HL-60 (cell line): ENCODE measurements at places on chromosomes 4 and X.
A peak's percentile ranks its signal among the peaks of the same experiment; 100 is the strongest.

- peak; percentile 57 for DNase-seq
Measured at GRCh38 chrX:19904778-19905367, 17.5 kb upstream of the SH3KBP1 start.

GRCh38 chrX:97372001-97372766 is 488.5 kb downstream of the RPA4 start:
- DNase-seq, result no peak

DNA sequence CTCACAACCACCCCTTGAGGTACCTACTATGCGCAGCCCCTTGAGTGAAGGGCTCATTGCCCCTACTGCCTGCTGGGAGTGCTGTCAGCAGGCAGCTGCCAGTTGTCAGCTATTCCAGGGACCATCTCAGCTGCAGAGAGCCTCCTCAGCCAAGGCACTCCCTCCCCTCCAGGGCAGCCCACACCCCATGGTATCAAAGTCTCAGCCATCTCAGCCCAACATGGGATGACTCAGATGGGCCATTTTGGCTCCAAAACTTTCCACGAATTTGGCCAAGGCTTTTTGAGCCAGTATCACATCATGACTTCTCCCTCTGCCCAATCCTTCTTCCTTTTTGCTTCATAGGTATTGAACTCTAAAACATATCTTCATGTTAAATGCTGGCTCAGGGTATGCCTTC is 61.4 kb upstream of the MAP3K15 start:
- DNase-seq, result no peak

- DNase-seq, result peak; percentile 10
Measured at GRCh38 chr4:84482564-84483563, 16.2 kb downstream of the NKX6-1 start.

DNA sequence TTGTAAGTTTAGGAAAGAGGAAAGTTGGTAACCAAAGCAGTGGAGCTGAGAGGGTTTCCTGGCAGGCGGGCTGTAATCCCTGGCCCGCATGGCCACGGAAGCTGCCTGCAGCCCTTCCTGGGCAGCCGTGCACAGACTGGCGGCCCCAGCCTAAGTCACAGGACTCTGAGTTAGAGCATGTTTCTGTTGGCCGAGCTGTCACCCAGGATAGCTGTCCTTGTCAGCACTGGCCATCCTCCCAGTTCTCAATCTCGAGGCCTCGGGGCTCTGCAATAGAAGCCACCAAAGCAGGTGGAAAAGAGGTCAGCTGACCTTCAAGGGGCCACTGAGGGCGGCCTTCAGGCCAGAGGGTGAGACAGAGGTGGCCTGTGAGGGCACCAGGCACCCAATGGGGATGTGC is 20.5 kb downstream of the PNMA6E start:
- no peak for DNase-seq

- DNase-seq, result no peak
Measured at GRCh38 chr4:113539408-113539807, 222.1 kb downstream of the CAMK2D start.

DNA sequence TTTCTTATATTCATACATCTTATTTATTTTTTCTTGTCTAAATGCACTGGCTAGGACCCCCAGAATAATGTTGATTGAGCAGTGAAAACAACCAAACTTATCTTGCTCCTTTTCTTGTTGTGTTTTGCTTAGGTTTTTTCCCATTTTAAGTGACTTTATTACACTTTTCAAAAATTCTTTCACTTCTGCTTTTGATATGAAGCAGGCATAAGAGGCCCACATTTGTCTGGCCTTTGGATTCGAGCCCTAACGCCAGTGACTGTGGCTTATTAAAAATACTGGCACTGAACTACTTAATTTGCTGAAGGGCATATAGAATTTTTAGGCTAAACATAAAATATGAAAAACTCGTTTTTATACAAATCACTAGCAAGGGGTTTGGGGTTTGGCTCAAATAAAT is 197.0 kb downstream of the ASB9 start:
- DNase-seq, result no peak

- peak; percentile 73 for DNase-seq
Measured at GRCh38 chr4:129532573-129532972, 436.6 kb downstream of the C4orf33 start.

- no peak for DNase-seq
Measured at GRCh38 chr4:87502580-87503238, 26.5 kb downstream of the SPARCL1 start.

DNA sequence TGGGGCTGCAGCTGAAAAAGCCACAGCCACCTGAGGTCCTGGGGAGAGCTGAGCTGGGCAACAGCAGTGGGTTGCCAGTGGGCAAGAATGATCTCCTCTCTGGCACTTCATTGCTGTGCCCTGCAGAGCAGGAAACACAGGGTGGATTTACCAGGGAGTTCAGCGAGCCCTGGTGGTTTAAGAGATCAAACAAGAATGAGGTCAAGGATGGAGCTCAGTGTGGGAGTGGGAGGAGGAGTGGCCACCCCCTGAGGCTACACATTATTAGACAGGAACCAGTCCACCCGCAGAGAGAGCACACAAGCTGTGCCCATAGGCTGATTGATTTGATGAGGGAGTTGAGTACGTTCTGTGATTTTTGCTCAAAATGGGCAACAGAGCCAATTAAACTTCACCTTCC is 47.3 kb downstream of the FRMPD3 start:
- no peak for DNase-seq

- DNase-seq, result no peak
Measured at GRCh38 chrX:97306771-97307470, 423.2 kb downstream of the RPA4 start.
